Stimulated activated CD4-positive, alpha-beta T cell treated with anti-CD3 and anti-CD28 coated beads, Interleukin-12 subunit alpha, Interleukin-12 subunit beta, amount 100 ng/mL, for 4 hours (primary cell): ENCODE measurements at places on chromosomes 5 and 9.

DNA sequence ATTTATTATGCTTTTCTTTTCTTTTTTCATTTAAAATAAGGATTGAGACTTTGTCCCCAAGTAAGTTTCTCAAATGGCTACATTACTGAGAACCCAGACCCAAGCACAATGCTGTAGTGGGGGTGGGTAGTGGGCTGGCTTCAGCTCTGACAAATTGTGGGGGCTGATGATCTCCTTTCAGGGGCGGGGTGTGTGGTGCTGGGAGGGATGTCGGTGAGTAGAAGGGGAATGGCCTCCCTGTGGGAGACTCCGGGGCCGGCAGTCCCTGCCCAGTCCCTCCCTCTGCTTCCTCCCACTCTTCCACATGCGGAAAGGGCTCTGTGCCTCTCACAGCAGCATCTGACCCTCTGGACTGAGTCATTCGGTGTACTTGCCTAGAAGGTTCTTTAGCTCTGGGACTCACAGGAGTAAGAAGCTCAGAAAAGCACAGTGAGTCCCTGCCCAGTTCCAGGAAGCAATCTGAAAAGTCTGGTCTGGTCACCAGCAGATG lies 14.3 kb downstream of the CD180 start:
- no peak for DNase-seq

- DNase-seq, result no peak
These were observed 336.9 kb downstream of the ENC1 start for GRCh38 chr5:74303578-74303977.

DNA sequence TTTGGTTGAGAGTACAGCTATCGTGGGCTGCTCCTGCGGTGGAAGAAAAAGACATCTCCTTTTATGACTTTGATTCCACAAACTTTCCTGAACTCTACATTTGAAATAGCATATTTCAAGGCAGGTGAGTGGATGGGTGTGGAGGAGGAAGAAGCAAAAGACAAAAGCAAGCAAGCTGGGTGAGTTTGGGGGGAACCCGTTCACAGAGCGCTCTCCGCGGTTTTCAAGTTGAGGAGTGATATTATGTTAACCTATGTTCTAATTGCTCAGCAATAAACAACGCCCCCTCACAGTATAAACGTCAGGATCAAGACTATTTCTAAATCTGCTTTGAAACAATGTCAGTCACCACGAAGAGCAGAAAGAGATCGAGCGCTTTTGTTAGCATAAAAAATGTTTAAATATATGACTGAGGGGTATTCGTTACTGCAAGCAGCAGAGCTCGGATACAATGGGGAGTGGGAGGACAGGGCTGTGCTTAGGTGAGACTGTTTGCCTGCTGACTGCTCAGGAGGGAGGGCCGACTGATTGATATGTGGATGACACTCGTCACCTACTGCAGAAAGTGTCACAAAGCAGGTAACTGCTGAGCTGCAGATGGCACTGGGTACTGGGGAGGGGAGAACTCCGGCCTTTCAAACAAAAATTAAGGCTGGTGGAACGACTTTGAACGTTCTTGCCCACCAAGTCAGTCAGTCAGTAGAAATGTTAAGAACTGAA lies 236.5 kb downstream of the DRD1 start:
- no peak for DNase-seq

GRCh38 chr5:92409134-92409533 lies 1026.0 kb upstream of the ARRDC3 start:
- no peak for DNase-seq

DNA sequence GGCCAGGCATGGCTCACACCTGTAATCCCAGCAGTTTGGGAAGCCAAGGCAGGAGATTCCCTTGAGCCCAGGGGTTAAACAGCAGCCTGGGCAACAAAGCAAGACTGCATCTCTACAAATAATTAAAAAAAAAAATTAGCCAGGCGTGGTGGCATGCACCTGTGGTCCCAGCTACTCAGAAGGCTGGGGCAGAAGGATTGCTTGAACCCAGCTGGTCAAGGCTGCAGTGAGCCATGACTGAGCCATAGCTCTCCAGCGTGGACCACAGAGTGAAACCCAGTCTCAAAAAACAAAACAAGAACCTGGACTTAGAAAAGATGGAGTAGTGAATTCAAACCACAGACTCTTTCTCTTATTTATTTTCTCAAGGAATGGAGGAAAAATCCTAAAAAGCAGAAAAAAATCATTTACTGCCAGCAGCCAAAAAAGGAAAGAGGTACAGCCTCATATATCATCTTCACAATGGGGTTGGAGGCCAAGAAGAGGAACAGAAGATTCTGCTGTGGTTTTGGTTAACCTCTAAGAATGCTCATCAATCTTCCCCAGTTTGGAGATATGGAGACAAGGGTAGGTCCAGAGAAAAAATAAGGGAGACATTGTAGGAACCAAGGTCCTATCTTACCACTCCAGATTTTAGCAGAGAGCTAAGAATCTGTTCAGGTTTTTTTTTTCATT lies 40.0 kb upstream of the MYO10 start:
- DNase-seq, result no peak

GRCh38 chr5:137563646-137564397 lies 64.7 kb upstream of the SPOCK1 start:
- DNase-seq, result no peak

DNA sequence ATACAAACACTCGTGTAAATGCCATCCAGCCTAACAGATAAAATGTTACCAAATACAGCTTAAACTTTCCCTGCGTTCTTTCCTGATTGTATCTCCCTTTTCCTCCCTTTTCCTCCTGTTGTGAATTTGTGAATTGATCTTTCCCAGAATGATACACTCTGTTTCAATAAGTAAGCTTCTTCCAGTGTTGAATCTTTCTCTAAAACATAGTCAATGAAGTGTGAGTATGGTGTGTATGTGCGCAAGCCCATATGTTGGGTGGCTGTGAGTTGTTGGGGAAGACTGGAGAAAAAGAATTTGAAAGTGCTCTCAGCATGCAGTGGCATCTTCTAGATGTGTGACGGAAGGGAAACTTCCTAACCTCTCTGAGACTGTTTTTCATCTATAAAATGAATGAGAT lies 143.1 kb upstream of the KLF4 start:
- no peak for DNase-seq
